Endothelial cell of umbilical vein (primary cell): ENCODE measurements at places on chromosomes 5 and 9.

DNA sequence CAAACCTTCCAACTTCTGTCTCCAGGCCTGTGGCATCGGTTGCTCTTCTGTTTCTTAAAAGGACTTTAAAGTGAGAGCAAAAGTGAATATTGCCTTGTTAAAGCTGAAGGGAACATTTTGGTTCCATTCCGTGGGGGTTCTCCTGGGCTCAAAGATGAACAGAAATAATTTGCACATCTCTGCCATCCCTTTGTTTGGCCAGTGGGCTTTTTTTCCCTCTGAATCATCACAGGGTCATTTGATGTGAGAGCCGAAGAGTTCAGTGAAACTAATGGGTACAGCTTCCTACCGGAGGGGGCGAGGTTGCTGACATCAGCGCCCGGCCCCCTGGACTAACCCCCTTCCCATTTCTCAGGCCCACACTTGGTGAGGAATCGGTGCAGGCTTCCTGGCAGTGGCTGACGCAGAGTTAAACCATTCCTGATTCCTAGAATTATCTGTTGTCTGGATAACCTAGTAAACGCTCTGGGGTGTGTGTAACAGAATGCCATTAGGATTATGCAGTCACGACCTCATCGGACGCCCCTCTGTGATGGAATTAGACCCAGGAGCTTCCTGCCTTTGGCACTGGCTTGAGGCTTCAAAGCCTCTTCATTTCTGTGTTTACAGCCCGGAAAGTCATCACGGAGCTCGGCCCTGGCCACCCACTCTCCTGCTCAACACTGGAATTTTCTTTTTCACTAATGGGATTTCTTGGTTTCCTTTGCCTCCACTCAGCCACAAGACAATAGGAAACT lies 61.6 kb upstream of the RPL26L1 start:
- no peaks in the 10 kb centered on the region for H3K27me3 ChIP-seq
- DNase-seq, result peak; percentile 91
- H3K36me3 ChIP-seq, result peaks cover 2% of the 10 kb centered on the region
- H3K4me3 ChIP-seq, result no peak overlapping the region
- H3K4me1 ChIP-seq, result peaks cover 41% of the 10 kb centered on the region

GRCh38 chr9:91481972-91482371 lies 58.3 kb upstream of the NFIL3 start:
- H3K27ac ChIP-seq, result no peak overlapping the region
- no peaks in the 10 kb centered on the region for H3K4me1 ChIP-seq
- no peaks in the 10 kb centered on the region for H3K27me3 ChIP-seq
- no peak for DNase-seq

GRCh38 chr5:86463339-86463738 lies 154.4 kb upstream of the COX7C start:
- H3K4me1 ChIP-seq, result no peaks in the 10 kb centered on the region
- H3K36me3 ChIP-seq, result no peaks in the 10 kb centered on the region
- no peak overlapping the region for H3K4me3 ChIP-seq
- H3K27ac ChIP-seq, result no peak overlapping the region

- peak overlapping the region; percentile 97 for H3K27ac ChIP-seq
- no peak overlapping the region for H3K4me3 ChIP-seq
- H3K4me1 ChIP-seq, result peaks cover 63% of the 10 kb centered on the region
- no peak for DNase-seq
Measured at GRCh38 chr9:122822938-122823337, 5.5 kb downstream of the PDCL start.

DNA sequence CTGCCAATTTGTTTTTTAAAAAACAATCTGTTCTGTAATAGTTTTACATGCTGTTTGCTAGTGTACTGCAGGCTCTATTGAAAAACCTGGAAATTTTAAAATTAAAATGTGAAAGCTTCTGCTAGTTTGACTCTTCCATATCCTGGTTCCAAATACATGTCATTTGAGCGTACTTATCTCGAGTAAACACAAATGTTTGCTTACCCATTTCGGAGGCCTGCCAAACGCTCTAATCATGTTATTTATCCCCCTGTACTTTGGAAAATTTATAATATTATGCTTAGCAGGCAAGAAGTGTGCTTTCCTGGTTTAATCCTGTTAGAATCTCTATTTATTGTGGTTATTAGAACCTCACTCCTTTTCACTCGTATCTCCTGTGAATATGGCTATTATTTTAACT lies 476.8 kb upstream of the CYLC2 start:
- H3K4me3 ChIP-seq, result no peak overlapping the region
- no peak overlapping the region for H3K27ac ChIP-seq
- no peaks in the 10 kb centered on the region for H3K27me3 ChIP-seq
- DNase-seq, result no peak
